ENCODE measurements at places on chromosomes 16 and 17. TPM values are rescaled to one million over a fixed set of nuclear protein-coding genes. Genes with fewer than 3 reads are reported as not detected.

Gene INCA1
- total RNA-seq: not detected

DNA sequence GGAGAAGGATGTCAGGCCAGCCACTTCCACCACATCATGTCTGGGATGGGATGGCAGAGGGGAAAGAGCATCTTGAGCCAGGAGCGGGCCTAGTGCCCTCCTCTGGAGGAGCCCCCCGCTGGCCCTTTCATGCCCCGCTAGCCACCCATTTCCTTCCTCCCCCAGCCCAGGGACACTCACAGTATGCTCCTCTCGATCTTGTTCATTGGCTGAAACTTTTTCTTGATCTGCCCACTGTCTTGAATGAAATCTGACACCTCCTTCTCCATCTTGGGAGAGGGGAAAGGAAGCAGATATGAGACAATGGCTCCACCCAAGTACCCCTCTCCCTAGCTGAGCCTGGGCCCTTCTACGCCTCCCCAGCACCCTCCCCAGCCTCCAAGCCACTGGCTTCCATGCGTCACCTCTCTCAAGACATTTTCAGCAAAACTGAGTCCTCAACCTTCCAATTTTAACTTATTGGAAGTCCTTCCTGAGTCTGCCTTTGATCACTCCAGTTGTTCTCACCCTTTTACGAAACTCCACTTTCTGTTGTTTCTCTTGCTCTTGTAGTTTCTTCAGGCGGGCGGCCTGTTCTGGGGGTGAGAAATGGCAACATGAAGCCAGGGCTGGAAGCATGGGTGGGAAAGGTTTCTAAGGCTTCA lies 7.2 kb downstream of the SPAG7 start:
- H3K4me1 ChIP-seq: peaks cover 2% of the 10 kb centered on the region
- H3K36me3 ChIP-seq: peaks cover 13% of the 10 kb centered on the region
- DNase-seq: no peak
- no peak overlapping the region for H3K4me3 ChIP-seq

Gene KRTAP9-4
- not detected for total RNA-seq

DNA sequence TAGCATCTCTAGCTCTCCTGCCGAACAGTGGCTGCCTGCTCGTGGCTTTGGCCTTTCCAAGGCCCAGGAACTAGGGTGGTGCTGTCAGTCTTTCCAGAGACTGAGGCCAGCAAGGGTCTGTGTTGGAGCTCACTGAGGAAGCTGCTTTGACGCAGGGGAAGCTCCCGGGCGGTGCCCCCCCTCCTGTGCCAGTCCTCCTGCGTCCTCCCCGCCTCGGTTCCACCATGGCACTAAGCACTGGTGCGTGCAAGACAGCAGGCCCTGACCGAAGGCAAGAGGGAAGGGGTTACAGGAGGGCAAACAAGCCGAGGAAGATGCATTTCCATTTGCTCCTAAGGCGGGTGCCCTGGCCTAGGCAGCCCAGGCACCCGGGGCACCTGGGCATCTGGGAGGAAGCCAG lies 4.5 kb downstream of the CYB561 start:
- peaks cover 68% of the 10 kb centered on the region for H3K4me1 ChIP-seq
- no peaks in the 10 kb centered on the region for H3K36me3 ChIP-seq
- no peak for DNase-seq
- no peak overlapping the region for H3K4me3 ChIP-seq
- H3K27me3 ChIP-seq: peaks cover 6% of the 10 kb centered on the region

Gene MYH11
- 496 TPM for total RNA-seq
